ENCODE measurements at places on chromosomes 5 and 9.

DNA sequence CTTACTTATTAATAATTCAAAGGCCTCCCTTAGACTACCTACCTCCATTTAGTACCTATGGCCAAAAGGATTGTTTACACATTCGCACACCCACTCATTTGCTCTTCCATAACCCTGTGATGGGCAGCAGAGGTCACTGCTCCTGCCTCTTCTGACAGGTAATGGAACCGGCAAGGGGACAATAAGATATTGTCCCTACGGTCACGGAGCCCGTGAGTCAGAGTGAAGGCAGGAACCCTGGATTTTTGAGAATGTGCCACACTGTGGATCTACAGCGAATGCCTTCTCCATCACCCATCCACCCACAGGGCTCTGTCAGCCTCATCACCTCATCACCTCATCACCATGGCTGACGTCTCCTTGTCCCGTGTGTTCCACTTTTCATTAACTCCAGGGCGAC is 132.3 kb downstream of the MYO10 start:
- DNase-seq, result no peak

- DNase-seq, result no peak
These were observed 22.1 kb upstream of the MATR3 start for GRCh38 chr5:139271201-139272027.

DNA sequence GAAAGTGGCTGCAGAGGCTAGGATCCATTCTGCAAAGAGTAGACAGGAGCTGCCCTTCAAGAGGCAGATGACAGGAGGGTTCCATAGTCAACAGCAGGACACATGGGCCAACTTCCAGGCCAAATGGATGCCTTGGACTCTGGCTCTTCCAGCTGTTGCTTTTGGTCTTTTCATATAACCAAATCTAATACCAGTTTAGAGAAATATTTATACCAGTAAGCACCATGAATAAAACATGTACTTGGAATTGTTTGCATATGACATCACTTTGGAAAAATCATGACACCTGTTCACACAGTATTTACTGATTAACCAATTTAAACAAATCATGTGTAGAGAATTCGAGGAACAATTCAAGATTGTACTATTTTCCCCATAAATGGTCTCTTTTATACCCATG is 481.3 kb downstream of the DMRT2 start:
- DNase-seq, result no peak

GRCh38 chr9:137445275-137445807 is 4.2 kb upstream of the ENTPD8 start:
- DNase-seq, result no peak

DNA sequence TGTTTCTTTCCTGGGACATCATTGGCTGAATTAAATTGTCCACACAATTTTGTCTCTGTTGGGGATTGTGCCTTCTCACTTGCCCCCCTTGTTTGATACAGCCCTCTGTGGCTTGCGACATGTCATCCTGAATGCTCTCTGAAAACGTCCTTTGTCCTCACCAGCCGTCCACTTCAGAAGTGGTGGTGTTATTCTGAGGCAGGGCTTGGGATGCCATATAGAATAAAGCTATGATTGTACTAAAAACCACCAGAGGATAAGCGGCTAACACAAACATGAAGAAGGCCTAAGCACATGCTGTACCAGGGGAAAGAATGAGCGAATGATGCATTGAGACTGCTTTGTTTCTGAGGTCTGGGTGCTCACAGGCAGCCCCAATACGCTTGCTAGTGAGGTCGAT is 3.5 kb upstream of the SNX30 start:
- no peak for DNase-seq

DNA sequence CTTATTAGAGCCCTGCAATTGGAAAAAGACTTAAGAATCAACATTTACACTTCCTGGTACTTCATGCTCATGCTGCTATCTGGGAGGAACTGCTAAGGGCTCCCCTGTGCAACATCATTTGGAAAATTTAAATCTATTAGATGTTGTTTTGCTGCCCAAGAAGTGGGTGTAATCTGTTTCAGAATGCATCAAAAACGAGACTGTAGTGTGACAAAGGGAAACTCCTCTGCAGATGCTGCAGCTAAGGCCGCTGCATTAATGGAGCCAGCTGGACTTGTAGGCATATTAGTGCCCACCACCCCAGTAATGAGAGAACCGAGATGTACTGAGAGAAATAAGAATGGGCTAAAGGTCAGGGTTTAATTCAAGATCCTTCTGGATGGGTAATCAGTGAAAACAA is 11.1 kb upstream of the PAIP1 start:
- DNase-seq, result no peak

- DNase-seq, result no peak
These were observed 159.4 kb downstream of the GADD45G start for GRCh38 chr9:89764217-89764616.
